Activated T-helper 9 cell treated with anti-CD3 and anti-CD28 coated beads, Interleukin-2, amount 50 U/mL, for 16 hours (primary cell): ENCODE measurements at places on chromosomes 5 and 9.

GRCh38 chr9:123174887-123175518, 93.4 kb downstream of the STRBP start:
- DNase-seq = no peak

DNA sequence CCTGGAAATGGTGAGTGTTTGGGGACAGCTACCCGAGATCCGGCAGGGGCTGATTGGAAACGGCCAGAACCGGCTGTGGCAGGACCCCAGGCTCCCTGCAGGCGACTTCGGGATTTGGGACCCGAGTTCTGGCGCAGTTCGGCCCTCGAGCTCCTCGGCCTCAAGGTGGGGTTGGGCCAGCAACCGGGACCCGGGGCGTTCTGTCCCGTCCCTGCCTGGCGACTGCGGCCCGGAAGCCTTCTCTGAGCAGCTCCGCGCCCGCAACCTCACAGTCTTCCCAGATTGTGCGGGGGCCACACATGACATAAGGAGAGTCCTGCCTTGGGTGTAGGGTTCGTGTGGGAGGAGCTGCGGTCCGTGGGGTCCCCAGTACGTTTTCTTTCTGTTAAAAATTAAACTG, 23.2 kb upstream of the NEURL1B start:
- DNase-seq = no peak

DNA sequence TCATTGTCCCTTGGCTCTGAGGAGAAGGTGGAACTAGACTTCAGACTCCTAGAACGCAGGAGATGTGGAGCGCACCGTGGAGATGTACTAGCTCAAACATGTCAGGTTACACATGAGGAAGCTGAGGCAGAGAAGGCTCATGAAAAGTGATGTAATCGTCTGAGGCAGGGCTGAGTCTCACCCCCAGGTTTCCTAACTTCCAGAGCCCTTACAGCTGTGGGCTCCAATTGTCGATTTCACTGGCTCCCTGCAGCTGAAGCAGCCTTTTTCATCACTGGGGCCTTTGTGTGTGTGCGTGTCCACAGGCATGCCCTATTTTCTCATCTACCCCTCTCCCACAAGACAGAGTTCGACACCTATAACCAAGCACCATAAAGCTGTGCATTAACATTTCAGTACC, 370.6 kb downstream of the NTRK2 start:
- DNase-seq = no peak

DNA sequence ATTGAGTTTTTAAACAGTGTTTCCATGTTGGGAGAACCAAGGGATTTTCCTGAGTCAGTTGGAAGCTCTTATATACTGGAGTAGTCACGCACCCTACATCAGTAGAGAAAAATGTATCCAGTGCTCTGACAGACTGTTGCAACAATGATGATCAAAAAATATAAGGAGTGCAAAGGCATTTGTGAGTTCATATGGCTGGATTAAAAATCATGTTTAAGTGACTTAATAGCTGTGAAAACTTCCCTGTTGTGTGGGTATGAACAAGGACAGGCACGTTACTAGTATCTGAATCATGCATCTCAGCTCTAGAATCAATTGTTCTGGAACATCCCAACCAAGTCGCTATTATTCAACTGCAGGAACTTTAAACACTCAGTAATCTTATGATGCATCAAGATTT, 229.7 kb downstream of the ROR2 start:
- no peak for DNase-seq

GRCh38 chr5:177520916-177521513, 4.3 kb upstream of the DDX41 start:
- DNase-seq = no peak

DNA sequence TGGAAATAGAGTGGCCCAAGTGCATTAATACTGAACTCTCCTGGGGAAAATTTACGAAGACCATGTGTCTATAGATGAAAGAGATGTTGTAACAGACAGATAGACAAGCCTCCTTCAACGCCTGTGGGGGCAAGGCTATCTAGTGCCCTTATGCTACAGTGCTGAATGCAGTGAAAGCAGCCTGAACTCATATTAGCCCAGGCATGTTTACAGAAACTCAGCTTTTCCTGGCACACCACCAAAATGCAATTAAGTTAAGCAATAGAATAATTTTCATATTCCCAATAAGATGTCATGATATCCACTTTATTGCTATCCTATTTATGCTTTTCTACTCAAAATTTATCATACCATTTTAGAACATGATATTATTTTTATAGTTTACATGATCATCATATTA, 277.0 kb downstream of the DIRAS2 start:
- DNase-seq = no peak

GRCh38 chr5:78473751-78474150, 113.3 kb downstream of the SCAMP1 start:
- DNase-seq = no peak

DNA sequence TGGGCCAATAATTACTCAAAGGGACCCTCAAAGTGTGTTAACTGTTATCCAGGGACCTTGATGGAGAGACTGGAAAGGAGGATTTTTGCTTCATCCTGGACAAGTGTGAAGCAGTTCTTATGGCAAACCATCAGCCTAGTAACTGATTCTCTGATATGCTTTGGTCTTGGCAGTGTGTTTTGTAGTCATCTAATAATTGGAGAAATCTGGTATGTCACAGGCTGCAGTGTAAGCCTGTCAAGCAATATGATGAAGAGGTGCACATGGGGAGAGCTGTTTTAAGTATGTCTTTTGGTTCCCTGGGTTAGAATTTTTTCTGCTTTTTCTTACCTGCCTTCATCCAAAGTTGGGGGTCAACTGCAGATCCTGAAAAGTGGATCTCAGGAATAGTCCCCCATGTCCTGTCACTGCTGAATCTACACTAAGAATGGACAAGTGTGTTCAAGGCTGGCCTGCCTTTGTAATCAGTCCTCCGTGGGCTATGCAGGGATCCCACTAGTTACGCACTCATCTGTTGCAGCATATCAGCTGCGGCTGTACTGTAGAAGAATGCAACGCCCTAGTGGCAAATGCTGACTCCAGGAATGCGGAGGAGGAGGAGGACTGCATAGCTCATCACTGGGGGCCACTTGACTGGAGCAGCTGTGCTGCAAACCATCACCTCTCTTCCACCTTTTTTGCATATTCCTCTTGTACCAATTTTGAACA, 1.9 kb downstream of the SPTAN1 start:
- no peak for DNase-seq

DNA sequence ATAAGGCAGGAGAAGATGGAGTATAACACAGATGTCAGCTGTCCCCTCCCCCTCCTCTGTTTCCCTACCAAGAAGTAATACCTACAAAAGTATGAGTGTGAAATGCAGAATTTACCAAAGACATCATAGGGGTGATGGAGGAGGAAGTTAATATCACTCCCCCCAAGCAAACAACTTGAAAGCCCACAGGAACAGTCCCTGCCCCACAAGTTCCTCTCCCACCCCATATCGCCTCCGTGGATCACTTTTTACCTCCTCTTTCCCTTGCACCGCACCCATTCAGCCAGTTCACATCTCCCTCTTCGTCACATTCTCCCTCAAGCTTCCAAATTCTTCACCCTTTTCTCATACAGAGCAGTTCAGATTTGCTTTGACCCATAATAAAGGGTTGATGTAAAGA, 7.0 kb upstream of the SIL1 start:
- DNase-seq = no peak

DNA sequence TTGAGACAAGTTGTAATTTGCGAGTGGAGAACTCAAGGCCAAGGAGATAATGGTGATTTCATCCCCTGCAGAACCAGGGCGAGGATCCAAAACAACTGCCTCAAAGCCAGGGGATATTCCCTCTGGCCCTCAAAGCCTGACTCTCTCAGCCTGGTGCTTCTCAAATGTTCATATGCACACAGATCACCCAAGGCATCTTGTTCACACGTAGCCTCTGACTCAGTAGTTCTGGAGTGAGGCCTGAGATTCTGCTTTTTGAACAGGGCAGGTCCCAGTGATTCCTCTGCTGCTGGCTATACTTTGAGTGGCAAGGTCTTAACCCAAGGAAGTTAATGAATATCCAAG, 30.2 kb upstream of the WWC1 start:
- DNase-seq = no peak

GRCh38 chr5:158014372-158014771, 155.4 kb upstream of the CLINT1 start:
- no peak for DNase-seq

- no peak for DNase-seq
Measured at GRCh38 chr9:27353474-27354229, 56.7 kb upstream of the EQTN start.

DNA sequence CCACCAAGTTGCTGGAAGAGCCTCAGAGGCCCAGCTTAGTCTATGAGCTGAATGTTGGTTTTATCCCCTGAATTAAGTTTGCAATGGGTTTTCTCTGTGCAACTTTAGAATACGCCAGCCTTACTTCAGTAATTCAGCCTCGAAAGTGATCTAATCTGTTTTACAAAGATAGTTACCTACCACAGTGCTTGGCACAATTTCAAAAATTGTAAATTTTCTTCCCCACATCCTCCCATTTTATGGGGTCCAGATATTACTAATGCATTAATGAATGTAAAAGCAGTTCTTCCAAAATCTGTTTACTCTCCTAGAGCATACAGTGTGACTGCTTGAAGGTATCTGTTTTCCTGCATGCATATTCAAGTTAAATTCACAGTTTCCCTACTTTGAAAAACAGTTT, 172.6 kb downstream of the MAN2A1 start:
- DNase-seq = no peak

DNA sequence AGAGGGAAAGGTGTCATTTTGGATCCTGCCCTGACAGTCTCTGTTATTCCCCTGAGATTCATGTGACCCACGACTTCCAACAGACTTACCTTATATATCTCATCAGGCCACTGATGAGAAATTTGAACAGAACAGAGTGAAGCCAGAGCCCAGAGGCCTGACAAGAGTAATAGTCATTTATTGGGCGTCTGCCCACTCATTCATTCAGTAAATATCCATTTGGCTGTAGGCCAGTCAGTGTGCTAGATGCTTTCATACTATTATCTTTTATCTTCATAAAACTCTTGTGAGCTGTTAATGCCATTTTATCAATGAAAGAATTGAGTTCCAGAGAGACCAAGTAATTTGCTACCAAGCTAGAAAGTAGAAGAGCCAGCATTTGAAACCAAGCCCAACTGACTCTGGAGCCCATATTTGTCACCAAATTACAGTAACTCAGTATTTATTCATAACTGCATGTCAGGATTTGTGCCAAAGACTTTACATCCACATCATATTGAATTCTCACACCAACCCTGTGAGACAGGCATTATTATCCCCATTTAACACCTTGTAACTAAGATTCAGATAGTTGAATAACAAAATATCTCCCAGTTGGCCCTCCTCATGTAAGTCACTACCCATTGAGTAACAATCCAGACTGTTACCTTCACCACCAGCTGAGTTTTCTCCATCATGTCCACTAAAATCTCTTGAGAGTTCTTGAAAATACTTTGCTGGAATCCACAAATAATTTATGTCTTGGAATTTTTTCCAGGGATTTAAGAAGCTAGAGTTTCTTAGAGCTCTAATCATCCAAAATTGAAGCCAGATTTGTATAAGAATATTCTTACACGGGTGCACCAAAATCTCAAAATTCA, 2.5 kb downstream of the PTPDC1 start:
- DNase-seq = no peak

DNA sequence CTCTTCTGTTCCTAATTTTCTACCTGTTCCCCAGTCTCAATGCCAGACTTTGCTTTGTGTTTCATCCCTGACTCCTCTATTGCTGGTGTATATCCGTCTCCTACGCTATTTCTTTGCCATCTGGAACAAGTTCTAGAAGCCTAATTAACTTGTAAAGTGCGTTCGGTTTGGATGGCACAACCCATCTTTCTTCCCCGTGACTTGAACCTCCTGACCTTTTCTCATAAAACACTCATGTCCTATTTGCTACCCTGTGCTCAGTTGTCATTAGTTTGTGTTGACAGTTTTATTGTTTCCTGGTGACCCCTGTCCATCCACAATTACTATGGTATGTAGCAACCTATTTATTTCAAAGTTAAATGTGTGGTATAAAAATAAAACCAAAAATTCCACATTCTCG, 323.5 kb downstream of the TLE4 start:
- DNase-seq = no peak

GRCh38 chr5:178279723-178280438, 47.3 kb upstream of the PHYKPL start:
- DNase-seq = peak; percentile 13

GRCh38 chr5:68749631-68750030, 344.2 kb upstream of the SLC30A5 start:
- no peak for DNase-seq

GRCh38 chr9:87699835-87700234, 26.1 kb upstream of the CTSL start:
- no peak for DNase-seq

DNA sequence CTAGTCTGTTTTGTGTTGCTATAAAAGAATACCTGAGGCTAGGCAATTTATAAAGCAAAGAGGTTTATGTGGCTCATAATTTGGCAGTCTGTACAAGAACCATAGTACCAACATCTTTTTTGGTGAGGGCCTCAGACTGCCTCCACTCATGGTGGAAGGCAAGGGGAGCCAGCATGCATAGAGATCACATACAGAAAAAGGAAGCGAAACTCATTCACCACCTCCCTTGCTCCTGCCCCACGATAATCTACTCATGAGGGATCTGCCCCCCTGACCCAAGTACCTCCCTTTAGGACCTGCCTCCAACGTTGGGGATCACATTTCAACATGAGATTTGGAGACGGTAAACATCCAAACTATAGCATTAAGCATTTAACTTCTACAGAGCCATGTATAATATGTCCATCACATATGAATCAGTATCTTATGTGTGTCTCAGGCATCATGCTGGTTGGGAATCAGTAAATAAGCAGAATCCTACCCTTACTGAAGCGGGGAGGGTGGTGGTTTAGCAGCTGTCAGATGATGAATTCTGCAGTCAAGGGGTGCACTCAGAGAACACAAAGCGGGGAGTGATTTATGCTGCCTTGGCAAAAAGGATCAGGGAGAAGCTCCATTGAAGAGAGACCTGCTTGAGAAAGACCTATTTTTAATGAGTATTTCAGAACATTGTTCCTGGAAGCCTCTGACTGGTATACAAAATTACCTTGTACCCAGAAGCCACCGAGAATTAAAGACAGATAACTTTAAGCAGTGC, 34.8 kb downstream of the HMGXB3 start:
- no peak for DNase-seq

DNA sequence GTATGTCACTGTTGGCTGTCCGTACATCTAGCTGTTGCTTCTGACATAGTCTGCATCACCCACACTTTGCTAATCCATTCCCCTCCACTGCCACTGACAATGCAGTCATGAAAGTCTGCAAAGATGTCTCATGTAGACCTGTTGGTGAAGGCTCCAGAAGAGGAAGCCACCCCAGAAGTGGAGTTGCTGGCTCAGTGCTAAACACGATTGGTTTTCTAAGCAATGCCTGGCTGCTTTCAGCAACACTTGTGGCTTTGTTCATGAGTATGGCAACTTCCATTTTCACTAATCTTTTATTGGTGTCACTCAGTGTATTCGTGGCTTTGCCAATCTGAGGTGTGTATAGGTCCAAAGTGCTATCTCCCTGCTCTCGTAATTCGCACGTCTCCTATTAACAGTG, 288.1 kb downstream of the GADD45G start:
- no peak for DNase-seq
